ENCODE measurements at places on chromosomes 3 and 15.

DNA sequence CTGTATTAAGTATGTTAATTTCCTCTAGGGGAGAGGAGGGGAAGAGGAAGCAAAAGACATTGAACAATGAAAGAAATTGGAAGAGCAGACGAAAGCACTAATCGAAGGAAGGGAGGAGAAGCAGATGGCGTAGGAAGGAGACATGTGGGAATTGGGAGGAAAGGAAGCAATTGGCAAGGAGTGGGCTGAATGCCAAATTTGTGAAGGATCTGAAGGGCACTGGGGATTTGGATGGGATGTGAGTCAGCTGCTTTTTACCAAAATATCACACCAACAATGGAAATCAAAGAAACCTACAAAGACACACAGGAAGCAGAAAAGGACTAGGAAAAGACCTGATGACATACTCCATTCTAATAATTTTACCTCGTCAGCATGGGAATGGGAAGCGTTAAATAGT lies 1029.8 kb downstream of the ROBO1 start:
- no peak for DNase-seq

GRCh38 chr3:15654127-15654526 lies 52.6 kb downstream of the BTD start:
- no peak for DNase-seq

- peak; percentile 49 for DNase-seq
Observed at GRCh38 chr3:27633224-27633545, 88.9 kb downstream of the EOMES start.

DNA sequence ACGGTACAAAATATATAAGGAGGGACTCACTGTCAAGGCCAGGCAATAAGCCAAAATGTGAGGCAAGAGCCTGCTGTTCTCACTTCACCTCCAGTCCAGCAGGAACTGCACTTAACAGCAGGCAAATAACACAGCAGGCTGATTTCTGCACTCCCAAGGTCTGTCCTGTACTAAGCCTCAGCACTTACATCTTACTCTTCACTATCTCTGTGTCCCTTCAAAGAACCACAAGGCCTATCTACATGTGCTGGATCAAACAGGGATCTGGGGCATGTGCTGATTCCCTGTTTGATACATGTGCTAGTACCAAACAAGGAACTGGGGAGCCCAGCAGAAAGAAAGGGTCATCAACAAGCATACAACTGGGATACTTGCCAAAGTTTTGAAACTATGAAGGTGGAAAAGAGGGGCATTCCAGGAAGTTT lies 22.2 kb downstream of the UACA start:
- peak; percentile 78 for DNase-seq

GRCh38 chr3:79081335-79081734 lies 686.5 kb downstream of the ROBO1 start:
- no peak for DNase-seq

DNA sequence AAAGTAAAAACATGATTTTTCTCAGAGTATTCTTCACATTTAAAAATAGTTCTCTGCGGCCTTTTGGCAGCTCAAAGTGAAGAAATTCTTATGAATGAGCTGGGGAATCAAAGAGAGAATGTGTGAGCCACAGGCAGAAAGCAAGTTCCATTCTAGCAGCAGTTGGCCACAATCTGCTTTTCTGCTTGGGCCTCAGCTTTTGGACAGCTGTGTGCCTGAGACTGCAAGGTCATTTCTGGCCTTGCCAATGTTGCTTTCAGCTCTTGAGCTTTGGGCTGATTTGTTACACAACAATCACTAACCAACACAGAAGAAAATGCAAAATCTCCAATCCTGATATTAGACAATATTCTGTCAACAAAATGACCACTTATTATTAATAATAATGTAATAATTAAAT lies 14.4 kb upstream of the TM4SF4 start:
- DNase-seq = no peak
